ENCODE measurements at places on chromosomes 13 and 19.

DNA sequence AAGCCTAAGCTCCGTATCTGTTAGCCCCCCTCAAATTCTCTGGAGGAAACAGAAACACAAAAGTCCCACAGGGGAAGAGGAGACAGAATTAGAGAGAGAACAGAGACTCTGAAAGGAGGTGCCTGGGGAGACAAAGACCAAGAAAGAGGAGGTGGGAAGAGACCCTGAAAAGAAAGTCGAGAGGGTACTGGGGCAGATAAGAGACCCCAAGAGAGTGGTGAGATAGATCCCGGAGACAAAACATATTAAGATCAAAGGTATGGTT is 915 bp upstream of the GRWD1 start:
- no peak for DNase-seq

DNA sequence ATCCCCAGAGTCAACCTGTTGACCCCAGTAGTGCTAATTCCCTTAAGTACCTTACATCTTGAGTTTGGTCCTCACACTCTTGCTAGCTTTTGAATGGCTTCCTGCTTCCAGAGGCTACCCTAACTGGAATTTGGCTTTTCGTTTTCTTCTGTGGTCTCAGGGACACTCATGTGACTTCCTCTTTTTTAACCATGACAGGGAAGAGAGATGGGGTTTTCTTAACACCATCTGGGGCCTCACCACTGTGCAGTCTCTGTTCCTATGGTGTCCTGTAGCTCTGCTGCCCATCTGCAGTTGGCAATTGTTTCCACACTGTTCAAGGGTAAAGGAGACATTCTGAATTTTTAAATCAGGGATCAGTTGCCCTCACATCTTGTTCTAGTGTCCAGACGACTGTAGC is 66.7 kb downstream of the SLC10A2 start:
- DNase-seq = no peak

- no peak for DNase-seq
These were observed 120.6 kb downstream of the SLITRK1 start for GRCh38 chr13:83761631-83762030.

DNA sequence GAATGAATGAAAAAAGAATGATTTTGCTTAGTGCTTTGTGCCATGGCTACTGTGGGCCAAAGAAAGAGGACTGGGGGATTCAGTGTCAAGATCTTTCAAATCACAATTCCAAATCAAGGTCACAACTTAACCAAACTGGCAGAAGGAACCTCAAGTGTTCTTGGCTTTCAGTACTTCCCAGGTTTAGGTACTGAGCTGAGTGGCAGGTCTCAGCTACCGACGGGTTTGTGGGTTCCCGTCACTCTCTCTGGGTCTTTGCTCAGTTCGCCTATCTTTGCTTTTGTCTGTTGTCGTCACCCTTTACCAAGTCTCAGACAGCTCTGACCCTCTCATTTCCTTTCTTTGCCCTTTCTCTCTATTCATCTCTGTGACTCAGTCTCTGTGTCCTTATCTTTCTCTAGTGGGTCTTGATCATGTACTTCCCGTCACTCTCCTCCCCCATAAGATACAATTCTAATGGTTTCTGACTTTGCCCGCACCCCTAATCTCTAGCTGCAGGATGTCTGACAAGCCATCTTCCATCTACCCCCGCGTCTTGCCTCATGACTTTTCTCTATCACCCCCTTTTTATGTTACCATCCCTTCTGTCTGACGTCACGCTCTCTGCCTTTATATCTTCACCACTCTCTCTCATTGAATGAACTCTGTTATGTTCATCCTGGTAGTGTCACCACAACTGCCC is 33.3 kb upstream of the LRRC4B start:
- no peak for DNase-seq

GRCh38 chr13:98543378-98544103 is 33.4 kb downstream of the STK24 start:
- DNase-seq = no peak

- peak; percentile 15 for DNase-seq
These were observed 1.1 kb downstream of the ZNF792 start for GRCh38 chr19:34962687-34963572.

DNA sequence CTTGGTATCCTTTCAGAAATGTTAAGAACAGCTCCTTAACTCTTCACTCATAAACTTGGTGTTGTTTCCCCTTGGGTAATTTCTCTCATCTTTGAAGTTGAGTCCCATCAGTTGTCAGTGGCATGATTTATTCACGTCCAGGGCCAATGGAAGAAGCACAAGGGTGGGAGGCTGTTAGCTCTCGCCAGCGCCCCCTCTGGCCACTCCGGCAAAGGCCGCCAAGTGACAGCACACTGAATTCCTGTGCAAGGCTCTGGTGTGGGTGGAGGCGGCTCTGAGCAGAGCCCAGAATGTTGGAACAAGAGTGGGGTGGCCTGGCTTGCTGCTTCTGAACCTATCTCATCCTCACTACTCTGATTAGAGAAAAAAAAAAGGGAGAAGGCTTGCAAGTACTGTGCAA is 13.1 kb upstream of the MEDAG start:
- peak; percentile 77 for DNase-seq

DNA sequence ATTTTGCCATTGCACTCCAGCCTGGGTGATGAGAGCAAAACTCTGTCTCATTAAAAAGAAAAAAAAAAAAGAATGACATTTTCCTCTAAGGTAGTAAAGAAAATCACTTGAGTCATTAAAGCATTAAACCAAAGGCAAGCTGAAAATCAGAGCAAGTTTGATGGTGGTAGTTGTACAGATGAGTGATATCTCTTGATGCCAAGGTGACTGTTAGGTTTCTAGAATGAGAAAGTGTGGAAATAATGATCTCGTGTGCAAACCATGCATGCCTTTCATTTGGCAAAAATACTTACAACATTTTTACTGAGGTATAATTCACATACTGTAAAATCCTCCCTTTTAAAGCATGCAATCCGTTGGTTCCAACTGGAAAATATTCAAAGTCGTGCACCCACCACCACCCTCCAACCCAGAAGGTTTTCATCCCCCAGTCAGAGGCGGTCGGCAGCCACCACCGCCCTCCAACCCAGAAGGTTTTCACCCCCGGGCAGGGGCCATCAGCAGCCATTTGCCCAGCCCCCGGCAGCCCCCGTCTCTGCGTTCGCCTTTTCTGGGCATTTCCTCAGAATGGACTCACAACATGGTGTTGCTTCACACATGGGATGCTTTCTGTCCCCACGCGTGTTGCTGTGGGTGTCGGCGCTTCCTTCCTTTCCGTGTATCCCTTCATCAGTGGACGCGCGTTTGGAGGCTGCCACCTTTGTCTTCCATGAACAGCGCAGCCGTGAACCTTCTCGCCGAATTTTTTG is 90.2 kb downstream of the ATP11A start:
- peak; percentile 42 for DNase-seq

GRCh38 chr19:3725640-3726310 is 17.6 kb downstream of the TJP3 start:
- DNase-seq = no peak

DNA sequence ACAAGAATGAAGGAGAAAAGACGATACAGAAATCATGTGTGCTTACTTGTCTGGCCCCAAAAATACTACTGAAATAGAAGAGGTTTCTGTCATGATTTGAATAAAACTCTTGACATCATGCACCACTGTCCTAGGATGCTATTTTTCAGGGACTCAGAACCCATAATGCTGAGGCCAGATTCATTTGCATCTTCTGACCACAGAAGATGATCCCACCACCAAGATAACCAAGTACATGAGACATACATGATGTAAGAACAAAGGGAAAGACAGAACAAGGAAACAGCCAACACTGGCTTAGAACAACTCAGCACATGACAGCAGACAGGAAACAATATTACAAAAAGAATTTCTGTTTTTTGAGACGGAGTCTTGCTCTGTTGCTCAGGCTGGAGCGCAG is 2.5 kb downstream of the ZNF552 start:
- DNase-seq = peak; percentile 25

GRCh38 chr19:33408116-33408515 is 34.6 kb downstream of the CEBPG start:
- DNase-seq = no peak

DNA sequence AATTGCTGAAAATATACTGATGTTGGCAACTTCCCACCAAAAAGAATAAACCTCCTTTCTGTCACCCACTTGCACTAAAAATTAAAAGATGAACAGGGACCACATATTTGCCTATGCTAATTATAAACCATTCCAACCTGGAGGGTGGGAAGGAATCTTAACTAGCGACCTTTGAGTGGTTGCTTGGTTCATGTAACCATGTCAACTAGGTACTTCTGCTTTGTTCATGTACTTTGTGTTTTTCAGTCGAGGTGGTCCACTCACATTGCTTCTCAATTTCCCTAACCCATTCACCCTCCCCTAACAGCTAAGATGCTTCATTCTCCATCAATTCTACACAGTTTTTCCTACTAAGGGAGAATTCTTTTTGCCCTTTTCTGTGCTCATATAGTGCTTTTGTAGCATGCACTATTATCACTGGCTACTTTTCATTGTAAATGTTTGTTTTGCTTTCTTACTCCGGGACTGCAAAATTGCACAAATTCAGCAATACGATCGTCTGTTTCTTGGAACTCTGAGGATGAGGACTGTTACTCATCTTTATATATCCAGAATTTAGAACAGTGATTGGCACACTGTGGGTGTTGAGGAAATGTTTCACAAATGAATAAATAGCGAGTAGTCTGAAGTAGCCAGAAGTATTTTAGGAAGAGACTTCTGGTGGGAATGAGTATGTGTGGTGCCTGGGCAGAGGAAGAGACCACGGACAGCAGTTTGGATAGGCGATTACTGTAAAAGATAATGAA is 187.5 kb downstream of the GPC6 start:
- DNase-seq = peak; percentile 13

DNA sequence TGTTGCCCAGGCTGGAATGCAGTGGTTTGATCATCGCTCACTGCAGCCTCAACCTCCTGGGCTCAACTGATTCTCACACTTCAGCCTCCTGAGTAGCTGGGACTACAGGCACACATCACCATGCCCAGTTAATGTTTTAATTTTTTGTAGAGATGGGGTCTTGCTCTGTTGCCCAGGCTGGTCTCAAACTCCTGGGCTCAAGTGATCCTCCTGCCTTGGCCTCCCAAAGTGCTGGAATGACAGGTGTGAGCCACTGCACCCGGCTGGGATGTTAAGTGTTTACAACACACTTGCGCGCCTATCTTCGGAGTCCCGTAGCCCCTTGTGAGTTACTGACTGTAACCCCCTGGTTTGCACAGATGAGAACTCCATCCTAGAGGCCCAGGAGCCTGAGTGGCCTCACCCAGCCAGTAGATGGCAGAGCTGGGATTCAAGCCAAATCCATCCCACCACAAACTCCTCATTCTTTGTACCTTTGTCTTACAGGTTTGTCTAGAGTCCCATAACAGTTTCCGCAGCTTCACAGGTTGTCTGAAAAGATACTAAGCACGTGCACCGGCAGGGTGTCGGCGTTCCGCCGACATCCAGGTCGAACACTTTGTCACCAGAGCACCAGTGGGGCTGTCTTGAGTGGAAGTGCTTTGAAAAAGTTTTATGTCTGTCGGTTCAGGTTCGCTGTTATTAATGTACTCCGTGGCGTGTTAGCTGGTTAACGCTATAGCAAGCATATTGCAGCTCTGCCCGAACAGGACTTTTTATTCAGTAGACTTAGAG is 14.7 kb downstream of the MAG start:
- no peak for DNase-seq

GRCh38 chr13:110841846-110842245 is 73.0 kb downstream of the ANKRD10 start:
- DNase-seq = no peak

- no peak for DNase-seq
These were observed 16.4 kb downstream of the EMP3 start for GRCh38 chr19:48341515-48342413.

DNA sequence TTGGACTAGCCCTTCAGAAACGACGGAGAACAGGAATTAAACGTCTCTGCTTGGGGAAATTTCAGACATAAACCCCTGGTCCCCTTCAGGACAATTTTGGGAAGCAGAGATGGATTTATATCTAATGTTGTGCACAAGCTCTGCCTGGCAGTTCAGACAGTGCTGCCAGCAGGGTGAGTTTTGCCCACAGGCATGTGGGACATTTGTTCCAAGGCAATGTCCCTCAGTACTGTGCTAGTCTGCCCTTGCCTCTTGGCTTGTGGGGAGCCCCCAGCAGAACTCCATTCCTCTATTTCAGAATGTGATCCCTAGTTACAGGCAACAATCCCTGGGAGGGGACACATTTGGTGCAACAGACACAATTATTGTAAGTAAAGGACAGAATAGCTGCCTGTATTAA is 76.5 kb upstream of the GPR12 start:
- DNase-seq = no peak

DNA sequence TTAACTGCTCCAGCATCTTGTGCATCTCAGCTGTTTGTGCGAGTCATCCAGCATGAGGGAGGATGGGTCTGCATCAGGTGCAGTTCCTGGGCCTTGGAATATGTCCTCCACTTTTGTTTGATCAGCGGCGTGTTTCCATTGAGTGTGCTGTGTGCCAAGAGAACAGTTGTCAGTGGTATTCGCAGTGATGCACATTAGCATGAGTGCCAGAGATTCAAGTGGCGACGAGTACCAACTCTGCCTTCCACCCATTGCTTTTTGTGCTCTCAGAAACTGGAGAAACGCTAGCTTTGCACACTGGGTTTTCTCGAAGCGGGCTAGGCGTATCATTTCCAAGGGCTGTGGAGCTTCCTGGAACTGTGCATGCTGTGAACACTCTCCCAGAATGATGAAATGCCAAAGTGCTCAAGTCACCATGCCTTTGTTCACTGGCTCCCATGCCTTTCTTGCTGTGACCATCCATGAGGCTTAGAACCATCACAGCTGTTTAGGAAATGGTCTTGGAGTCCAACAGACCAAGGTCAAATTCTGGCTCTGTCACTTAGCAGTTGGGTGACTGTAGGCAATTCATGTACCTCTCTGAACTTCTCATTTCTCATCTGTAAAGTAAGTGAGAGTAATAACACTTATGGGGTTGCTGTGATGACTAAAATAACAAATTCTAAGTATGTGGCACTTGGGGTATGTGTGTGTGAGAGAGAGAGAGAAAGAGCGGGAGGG is 18.4 kb downstream of the LRCH1 start:
- peak; percentile 44 for DNase-seq
